ENCODE measurements at places on chromosomes 5 and 9. TPM values are rescaled to one million over a fixed set of nuclear protein-coding genes. Genes with fewer than 3 reads are reported as not detected.

CDH18 gene
- total RNA-seq, result not detected

GRCh38 chr9:134366223-134367031, 40.2 kb downstream of the RXRA start:
- H3K4me3 ChIP-seq, result peak overlapping the region; percentile 6
- peaks cover 57% of the 10 kb centered on the region for H3K4me1 ChIP-seq
- peak overlapping the region; percentile 86 for H3K27ac ChIP-seq
- DNase-seq, result peak; percentile 94
- no peaks in the 10 kb centered on the region for H3K27me3 ChIP-seq
- no peaks in the 10 kb centered on the region for H3K36me3 ChIP-seq

GRCh38 chr5:150703762-150704161, 2.9 kb upstream of the RBM22 start:
- H3K27ac ChIP-seq, result no peak overlapping the region
- H3K36me3 ChIP-seq, result peaks cover 7% of the 10 kb centered on the region
- DNase-seq, result no peak
- no peaks in the 10 kb centered on the region for H3K27me3 ChIP-seq
- H3K4me3 ChIP-seq, result no peak overlapping the region
- peaks cover 14% of the 10 kb centered on the region for H3K4me1 ChIP-seq

DNA sequence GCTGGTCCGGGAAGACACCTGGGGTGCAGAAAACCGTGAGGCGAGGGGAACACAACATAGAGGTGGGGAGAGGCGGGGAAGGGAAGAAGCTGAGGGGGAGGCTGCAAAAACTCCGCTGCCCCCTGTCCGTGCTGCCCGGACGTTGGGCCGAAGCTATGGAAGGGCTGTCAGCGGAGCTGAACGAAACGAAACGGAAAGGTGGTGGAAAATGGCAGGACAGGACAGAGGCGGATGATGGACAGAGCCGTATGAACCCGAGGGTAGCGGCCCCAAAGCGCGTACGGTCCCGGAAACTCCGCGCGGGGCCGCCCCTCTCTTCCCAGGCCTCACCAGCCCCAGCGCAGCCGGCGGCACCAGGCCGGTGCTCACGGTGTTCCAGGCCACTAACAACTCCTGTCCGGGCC, 272 bp downstream of the ANAPC2 start:
- peaks cover 8% of the 10 kb centered on the region for H3K36me3 ChIP-seq
- no peaks in the 10 kb centered on the region for H3K27me3 ChIP-seq
- peak overlapping the region; percentile 96 for H3K27ac ChIP-seq
- H3K4me1 ChIP-seq, result peaks cover 10% of the 10 kb centered on the region

DNA sequence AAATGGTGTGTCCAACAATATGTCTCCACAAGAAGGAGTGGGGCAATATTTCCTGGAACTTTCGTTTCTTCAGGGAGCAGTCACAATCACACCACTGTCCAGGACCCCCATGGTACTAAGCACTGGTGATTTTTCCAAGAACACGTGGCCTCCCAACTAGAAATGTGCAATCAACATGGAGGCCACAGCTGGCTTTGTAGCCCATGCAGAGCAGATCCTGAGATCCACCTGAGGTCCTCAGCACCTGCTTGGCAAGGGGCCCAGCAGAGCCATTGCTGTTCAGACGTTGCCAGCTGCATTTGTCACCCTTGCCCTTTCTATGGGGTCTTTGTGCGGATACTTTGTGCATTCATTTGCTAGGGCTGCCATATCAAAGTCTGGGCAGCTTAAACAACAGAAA, 334.5 kb upstream of the IRX4 start:
- H3K36me3 ChIP-seq, result no peaks in the 10 kb centered on the region
- no peaks in the 10 kb centered on the region for H3K4me1 ChIP-seq
- H3K27me3 ChIP-seq, result no peaks in the 10 kb centered on the region
- DNase-seq, result no peak
- H3K4me3 ChIP-seq, result no peak overlapping the region

Data from A673 (cell line).